Left hindlimb (tissue), 1 donor: ENCODE measurements at places on chromosomes 5 and 9.

- no peak for DNase-seq
Observed at GRCh38 chr5:65030056-65030455, 261.3 kb downstream of the CWC27 start.

- no peak for DNase-seq
Observed at GRCh38 chr5:99059685-99060084, 130.9 kb upstream of the CHD1 start.

GRCh38 chr5:150345716-150346115 is 11.8 kb upstream of the TCOF1 start:
- DNase-seq = no peak

- no peak for DNase-seq
Observed at GRCh38 chr5:160720822-160721221, 131.2 kb downstream of the ATP10B start.

DNA sequence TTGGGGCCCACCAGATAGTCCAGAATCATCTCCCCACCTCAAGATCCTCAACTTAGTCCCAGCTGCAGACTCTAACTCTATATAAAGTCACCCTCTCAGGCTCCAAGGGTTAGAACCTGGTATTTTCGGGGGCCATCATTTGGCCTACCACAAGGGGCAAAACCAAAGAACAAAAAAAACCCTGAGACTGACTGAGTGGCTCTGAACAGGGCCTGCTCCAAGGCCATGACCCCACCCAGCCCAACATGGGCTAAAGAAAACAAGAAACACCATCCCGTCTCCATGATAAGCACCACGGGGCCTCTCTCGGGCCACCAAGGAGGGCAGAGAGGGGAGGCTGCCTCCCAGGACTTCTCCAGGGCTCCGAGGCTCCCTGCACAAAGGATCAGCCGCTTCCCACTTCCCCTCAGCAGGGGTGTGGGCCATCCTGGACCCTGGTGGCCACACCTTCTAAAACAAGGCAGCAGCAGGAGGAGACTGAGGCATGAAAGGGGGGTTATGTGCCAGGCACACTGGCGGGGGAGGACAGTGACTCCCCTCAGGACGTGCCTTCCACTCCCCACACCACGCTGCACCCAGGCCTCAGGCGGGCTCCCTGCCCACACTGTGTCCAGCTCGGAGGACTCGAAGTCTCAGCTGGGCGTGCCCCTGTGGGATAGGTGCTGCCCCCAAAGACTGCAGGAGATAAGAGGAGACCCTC is 51.5 kb downstream of the SEMA4D start:
- no peak for DNase-seq

DNA sequence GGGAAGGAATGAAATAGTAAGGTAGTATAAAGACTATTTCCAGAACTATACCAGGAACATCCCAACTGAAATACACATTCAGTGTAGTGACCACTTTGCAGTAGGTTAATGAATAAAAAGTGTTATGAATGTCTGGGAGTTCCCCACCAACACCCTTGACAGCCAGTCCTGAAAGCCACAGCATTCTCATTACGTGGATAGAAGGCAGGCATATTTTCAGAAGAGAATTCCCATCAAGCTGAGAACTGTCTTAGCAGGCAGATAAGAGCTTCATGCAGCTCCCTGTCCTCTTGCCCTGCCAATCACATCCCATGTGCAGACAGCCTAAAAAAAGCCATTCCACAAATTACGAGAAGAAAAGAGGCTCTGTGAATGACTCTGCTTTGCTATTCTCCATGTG is 695.0 kb downstream of the DTWD2 start:
- no peak for DNase-seq

- DNase-seq = no peak
Observed at GRCh38 chr5:153654504-153655200, 164.2 kb downstream of the GRIA1 start.

DNA sequence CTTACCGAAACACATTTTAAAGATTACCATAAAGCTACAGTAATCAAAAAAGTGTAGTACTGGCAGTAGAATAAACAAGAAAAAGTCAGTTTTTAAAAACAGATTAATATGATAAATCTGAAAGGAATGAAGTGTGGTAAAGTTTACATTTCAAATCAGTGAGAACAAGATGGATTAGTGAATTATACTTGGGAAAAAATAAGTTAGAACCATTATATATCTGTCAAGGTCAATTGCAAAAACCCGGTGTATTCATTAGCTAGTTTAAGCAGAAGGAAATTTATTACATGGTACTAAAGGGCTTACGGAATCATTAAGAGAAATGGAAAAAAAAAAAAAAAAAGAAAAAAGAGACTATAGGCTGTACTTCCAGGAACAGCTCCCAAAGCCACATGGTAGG is 164.3 kb downstream of the MUSK start:
- DNase-seq = no peak

- DNase-seq = no peak
Observed at GRCh38 chr5:52043543-52043942, 660.3 kb downstream of the ISL1 start.

DNA sequence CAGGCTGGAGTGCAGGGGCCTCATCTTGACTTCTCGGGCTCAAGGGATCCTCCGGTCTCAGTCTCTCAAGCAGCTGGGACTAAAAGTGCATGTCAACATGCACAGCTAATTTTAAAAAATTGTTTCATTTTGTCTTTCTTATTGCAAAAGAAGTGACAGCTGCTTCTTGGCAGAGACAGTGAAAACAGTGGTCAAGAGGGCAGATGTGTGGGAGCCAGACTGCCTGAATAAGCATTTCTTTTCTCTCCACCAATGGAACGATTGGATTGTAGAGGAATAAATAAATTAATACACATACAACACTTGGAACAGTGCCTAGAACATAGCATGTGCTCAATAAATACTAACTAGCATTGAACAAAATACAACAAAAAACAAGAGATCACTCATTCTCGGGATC is 27.4 kb upstream of the KIF4B start:
- DNase-seq = no peak

- DNase-seq = peak; percentile 66
Observed at GRCh38 chr9:86794391-86795046, 152.8 kb downstream of the GAS1 start.

DNA sequence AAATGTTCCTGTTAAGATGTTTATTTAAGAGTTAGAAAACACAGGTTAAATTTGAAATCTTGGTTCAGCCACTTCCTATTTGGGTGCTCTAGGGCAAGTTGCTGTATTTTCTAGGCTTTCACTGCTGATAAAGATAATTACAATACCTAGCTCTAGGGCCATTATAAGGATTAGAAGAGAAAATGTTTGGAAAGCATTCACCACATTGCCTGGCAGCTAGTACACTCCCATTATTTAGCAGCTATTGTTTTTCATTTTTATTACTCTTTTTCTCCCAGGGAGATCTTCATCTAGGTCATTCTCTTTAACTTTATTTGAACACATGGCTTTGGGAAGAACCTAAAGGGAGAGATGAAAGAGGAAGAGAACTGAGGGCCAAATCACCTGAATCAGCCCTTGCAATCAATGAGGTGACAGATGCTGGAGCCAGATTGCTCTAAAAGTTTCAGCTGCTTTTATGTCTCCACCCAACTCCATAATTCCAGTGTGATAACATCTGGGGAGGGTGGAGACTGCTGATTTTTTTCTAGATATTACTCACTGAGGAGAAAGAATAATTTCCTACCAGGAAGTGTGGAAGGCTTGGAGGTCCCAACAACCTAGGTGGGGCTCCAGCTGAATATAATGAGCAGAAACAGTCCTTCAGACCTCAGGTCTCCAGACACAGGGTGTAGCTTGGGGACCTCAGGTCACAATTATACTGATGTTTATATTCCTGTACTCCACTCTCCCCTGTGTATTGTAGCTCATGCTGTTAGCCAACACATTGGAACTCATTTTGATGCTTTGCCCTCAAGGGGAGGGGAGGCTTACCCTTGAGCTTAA is 640.0 kb downstream of the RAB3C start:
- no peak for DNase-seq

DNA sequence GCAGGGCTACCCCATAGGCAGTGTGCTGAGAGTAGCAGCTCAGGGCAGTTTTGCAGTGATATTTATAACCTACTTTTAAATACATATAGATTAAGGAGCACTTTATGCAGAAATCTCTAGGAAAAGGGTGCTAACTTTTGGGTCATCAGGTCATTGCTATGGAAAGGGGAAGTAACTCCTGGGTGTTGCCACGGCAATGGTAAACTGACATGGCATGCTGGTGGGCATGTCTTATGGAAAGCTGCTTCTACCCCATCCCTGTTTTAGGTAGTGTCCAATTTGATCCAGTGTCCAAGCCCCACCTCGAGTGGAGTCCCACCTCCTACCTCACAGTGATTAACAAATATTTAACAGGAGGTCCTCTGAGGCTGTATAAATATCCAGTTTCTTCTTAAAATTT is 56.8 kb upstream of the XPA start:
- DNase-seq = no peak

GRCh38 chr9:12817702-12818101 is 42.9 kb downstream of the LURAP1L start:
- no peak for DNase-seq

GRCh38 chr9:136171009-136171800 is 33.7 kb downstream of the LHX3 start:
- DNase-seq = no peak

DNA sequence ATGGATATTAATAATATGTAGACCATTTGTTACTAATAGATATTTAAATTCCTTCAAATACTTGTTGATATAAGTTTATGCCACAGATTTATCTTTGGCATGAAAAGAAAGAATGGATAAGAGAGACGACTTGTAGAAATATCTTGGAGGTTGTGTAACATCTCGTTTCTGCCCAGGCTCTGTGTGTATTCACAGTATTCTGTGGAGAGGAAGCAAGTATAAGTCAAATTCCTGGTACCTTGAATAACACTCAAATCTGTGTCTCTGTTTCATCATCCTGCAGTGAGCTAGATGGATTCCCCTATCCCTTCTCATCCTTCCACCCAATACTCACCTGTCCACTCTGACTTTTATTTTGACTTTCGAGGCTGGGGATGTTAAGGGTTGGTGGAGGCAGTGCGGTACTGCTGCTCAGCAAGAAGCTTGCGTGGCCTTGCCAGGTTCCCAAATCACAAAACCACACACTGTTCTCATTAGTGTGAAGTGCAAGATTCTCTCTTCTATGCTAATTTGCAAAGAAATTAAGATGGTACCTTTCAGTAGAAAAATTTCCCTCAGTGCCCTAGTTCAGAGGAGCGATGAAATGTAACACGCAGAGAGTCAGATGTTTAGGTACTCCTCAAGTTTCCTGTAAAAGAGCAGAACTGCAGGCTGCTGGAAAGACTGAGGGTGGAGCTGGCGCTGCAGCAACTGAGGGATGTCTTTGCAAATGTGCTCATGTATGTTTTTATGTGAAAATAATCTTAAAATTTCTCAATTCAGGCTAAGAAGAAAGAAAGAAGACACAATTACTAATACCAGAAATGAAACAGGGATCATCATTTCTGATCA is 42.6 kb upstream of the ANKRD18A start:
- no peak for DNase-seq

- DNase-seq = no peak
Observed at GRCh38 chr5:178177569-178177968, 9.6 kb downstream of the GMCL2 start.

GRCh38 chr9:133987446-133987788 is 4.7 kb downstream of the VAV2 start:
- DNase-seq = no peak

- DNase-seq = no peak
Observed at GRCh38 chr5:134215757-134216156, 10.1 kb downstream of the PPP2CA start.

- no peak for DNase-seq
Observed at GRCh38 chr9:462121-462520, 247.5 kb downstream of the DOCK8 start.

DNA sequence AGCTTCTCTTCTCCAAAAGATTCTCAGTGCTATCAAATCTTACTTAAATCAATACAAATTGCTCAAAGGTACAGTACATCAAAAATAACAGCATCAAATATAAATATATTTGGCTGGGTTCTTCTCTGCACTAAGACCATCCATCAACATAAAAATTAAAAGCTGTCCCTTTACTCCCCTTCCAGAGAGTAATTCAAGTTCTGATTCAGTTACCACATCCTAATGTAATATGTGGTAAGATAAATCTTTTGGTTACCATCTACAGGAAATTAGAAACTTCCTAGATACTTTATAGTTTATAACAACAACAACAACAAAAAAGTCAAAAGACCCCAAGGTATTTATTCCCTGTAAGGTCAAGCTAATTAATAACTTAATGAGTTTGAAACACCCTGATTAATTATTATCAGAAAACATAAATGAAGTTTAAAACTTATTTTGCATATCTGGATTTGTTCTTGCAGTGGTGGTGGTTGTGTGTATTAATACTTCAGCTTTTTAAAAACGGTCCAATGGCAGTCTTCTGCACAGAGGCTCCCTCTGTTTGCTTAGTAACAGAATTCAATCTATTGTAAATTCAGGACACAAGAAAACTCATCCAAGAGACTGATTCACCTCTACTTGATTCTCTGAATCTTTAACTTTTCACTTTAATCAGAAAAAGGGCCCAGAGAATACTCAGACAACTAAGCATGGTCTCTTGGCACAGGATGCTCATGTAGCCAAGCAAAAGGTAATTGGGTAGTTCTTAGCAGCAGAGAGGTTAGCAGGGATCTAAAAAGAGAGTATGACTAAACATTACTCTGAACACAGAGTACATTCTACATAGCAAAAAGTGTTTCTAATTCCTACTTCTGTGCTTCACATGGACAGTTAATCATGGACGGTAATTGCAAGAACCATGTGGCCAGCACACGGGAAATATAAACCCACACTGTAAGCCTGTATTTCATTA is 20.1 kb downstream of the DIAPH1 start:
- DNase-seq = no peak

DNA sequence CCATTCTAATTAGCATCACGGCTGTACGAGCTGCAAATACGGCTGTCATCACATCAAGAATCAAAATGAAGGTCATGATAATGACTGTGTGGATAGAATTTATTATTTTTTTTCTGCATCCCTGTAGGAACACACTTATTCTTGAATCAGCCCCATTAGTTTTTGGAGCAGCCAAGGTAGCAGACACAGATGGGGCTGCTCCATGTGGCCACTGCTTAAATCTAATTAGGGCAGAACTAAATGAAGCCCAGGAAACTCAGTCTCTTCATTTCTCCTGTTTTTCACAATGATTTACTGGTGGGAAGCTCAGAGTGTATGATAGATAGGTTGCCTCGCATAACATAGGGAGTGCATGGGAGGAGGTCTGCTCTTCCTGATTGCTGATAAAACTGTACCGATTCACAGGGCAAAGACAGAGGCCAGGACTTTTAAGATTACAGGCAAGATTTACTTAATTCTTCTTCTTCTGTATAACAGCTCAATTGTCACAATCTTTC is 275.5 kb downstream of the GLIS3 start:
- no peak for DNase-seq

GRCh38 chr5:31161781-31162181 is 31.7 kb upstream of the CDH6 start:
- no peak for DNase-seq
